Kidney epithelial cell (primary cell): ENCODE measurements at places on chromosomes 12 and 14. TPM values are rescaled to one million over a fixed set of nuclear protein-coding genes. Genes with fewer than 3 reads are reported as not detected.
A peak's percentile ranks its signal among the peaks of the same experiment; 100 is the strongest.

- no peak for DNase-seq
Observed at GRCh38 chr12:29709496-29710040, 74.2 kb downstream of the TMTC1 start.

Gene SPIC
- total RNA-seq = not detected in 2 replicates

GRCh38 chr14:59464486-59465315 lies 479 bp downstream of the GPR135 start:
- no peak for DNase-seq

GRCh38 chr12:111597831-111598636 lies 1.1 kb downstream of the ATXN2 start:
- no peak for DNase-seq

Gene KANSL2
- total RNA-seq = 47.2 and 78.2 TPM in 2 replicates

DNA sequence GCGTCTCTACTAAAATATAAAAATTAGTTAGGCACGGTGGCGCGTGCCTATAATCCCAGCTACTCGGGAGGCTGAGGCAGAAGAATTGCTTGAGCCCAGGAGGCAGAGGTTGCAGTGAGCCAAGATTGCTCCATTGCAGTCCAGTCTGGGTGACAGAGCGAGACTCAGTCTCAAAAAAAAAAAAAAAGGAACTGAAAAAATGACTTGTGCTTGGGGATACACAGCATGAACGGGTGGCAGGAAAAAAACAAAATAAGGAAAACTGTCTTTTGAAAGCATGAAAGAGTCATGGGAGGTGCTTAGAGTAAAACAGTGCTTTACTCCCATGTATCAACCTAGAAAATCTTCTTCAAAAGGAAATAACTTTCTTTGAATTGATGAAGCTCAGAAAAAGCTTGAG lies 80.8 kb downstream of the TMTC1 start:
- no peak for DNase-seq

DNA sequence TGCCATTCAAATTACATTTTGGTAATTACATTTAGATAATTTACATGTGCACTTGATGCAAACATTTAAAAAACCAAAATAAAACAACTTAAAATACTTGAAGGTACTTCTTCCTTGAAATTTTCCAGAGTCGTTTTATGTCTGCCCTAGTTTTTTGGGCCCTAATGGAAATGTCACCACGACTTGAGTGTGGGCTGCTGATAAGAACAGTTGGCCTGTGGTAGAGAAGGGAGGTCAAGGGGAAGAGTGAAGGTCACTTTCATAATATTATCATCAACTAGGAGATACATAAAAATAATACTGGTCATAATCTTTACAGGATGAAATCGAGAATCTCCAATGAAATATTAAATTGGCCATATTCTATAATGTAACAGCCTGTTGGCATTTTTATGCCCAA lies 23.1 kb downstream of the ZDHHC17 start:
- no peak for DNase-seq

GRCh38 chr14:91060351-91061055 lies at the start of gene RPS6KA5:
Gene RPS6KA5, minus strand, starts transcription at chr14:91060641. Its CDS starts 207 bp downstream, at chr14:91060434.
- DNase-seq = peak; percentile 100

- DNase-seq = no peak
Observed at GRCh38 chr14:105945896-105946295, 419.5 kb downstream of the TMEM121 start.
